ENCODE measurements at places on chromosomes 12 and 14.

DNA sequence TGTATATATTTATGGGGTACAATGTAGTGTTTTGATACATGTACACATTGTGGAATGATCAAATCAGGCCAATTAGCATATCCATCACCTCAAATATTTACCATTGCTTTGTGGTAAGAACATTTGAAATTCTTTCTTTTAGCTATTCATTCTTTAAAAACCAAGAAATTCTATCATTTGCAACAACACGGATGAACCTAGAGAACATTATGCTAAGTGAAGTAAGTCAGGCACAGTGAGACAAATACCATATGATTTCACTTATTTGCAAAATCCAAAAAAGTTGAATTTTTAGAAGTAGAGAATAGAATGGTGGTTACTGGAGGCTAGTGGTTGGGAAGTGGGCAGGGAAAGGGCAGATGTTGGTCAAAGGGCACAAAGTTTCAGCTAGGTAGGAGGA, 129.3 kb upstream of the PTPRQ start:
- no peak for DNase-seq

DNA sequence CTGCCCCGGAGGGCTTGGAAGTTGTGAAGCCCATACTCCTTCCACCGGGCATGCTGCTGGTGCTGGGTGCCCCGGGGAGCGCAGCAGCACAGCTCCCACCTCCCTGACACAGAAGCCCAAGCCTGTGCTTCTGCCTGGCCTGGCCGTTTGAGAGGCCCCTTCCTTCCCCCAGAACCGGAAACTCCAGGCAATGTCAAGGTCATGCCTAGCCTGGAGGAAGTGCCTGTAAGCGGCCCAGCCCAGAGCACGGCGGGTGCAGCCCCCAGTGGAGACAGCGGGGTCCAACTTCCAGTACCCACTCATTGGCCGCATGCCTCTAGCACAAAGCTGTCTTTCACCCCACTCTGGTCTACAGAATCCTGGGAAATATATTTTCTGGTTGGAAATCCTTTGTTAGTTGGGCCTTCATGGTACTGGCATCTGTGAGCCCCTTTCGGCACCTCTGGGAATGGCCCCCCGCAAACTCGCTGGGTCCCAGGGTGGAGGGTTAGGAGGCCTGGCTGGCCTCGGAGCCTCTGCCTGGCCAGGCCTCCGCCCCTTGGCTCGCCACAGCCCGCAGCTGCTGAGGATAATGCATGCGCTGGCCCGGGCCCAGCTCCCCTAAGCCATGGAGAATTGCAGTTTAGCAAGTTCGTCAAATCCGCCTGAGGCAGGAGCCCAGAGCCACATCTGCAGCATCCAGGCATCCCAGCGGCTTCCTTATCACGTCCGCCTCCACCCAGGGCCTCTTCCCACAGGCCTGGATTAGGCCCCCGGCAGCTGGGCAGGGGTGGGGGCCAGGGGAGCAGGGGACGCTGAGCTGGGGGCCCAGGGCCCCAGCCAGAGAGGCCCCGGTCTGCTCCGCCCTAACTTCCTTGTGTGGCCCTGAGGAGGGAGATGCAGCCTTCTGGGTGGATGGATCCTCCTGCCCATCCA, 48.9 kb upstream of the DLK1 start:
- DNase-seq, result peak; percentile 94

- no peak for DNase-seq
These were observed 37.0 kb upstream of the TSPAN9 start for GRCh38 chr12:3040026-3040656.

GRCh38 chr14:73752297-73752992, 38.3 kb upstream of the PNMA1 start:
- peak; percentile 50 for DNase-seq

- peak; percentile 31 for DNase-seq
These were observed 354.3 kb downstream of the CEP128 start for GRCh38 chr14:80587096-80587724.

GRCh38 chr12:108629824-108630476, 3.7 kb downstream of the SELPLG start:
- peak; percentile 70 for DNase-seq
